Mucosa of descending colon (tissue), 3 donors: ENCODE measurements at places on chromosomes 5 and 9. TPM values are rescaled to one million over a fixed set of nuclear protein-coding genes. Genes with fewer than 3 reads are reported as not detected.

DNA sequence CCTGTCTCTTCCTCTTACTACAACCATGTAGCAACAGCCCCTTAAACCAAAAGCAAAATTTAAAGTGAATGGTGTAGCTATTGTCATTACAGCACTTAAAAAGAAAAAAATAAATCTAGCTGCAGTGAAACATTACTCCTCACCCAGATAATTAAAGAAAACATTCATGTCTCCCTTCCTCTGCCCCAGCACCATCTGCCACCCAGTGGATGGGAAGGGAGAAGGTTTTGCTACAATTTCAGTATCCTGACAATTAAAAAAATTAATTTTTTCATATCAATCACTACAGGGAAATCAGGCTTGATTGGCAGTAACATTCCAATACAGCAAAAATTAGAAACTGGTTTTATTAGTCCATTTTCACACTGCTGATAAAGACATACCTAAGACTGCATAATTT, 147.4 kb upstream of the PUM3 start:
- no peak for DNase-seq

INSL6 gene
- not detected for total RNA-seq

DNA sequence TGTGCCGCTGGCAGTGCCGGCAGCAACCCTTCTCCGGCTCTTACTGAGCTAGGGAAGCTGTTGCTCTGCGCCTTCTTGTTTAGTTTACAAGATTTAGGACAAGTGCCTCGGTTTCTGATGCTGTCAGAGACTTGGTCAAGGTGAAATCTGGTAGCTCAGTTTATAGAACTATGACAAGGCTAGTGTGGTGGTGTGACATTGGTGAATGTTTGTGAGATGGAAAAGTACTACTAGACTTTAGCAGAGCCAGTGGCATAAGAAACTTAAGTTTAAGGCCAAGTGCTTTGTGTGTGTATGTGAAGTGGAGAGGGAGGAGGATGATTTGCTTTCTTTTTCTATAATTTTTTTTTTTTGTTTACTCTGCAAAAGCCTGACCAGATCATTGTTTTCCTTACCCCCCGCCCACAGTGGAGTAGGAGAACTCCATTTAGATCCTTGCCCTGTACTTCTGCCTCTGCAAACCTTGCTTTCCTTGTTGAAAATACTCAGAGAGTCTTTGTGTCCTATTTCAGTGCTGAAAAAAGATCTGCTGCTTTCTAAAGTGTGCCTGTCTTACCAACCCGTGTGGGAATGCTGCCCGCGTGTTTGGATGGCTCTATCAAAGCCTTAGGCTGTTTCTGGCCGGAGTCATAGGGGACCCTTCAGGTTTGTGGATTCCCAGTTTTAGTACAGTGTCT, 75.9 kb downstream of the TRIO start:
- DNase-seq = peak; percentile 26

- DNase-seq = no peak
Measured at GRCh38 chr5:42543774-42544173, 120.5 kb downstream of the GHR start.

GRCh38 chr5:109838157-109838556, 148.4 kb downstream of the MAN2A1 start:
- no peak for DNase-seq

DNA sequence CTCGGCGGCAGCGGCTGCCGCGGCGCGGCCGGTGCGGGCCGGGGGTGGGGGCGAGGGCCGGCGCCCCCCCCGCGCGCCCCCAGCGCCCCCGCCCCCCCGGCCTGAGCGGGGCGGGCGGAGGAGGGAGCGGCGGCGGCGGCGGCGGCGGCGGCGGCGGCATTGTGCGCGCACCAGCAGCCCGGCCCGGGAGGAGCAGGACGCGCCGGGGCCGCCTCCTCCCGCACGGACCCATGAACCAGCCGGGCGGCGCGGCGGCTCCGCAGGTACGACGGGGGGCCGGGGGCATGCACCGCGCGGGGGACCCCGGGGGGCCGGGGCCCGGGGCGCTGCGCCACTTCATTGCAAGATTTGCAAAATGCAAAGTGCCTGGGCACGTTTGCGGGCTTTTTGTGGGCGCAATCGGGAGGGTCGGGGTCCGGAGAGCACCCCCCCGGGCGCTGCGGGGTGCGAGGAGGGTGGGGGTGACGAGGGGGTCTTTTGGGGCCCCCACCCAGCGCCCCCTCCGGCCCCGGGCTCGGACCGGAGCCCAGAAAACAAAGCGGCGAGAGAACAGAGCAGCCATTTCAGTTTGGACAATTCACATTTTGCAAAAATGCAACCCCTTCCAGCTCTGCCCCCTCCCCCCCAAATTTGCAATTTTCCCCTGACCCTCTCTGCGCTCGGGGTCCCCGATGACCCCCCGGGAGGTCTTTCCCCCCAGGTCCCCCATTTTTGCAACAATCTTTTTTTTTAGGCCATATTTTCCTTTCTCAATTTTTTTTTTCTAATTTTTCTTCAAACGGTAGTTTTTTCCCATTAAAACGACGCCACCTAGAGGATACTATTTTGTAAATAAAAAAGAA, at the start of gene ZNF618:
TSS of gene ZNF618 (plus strand) at position 159 of the 842 bp plus-strand sequence. CDS start at position 231, 72 bp downstream.
- peak; percentile 47 for DNase-seq

GRCh38 chr9:84949258-84949657, 279.7 kb downstream of the NTRK2 start:
- DNase-seq = no peak

NTRK2 gene
- 2.5 TPM for total RNA-seq

ANKDD1B gene
- total RNA-seq = 9.2 TPM

- no peak for DNase-seq
Measured at GRCh38 chr9:126676102-126676684, 62.5 kb downstream of the LMX1B start.

DNA sequence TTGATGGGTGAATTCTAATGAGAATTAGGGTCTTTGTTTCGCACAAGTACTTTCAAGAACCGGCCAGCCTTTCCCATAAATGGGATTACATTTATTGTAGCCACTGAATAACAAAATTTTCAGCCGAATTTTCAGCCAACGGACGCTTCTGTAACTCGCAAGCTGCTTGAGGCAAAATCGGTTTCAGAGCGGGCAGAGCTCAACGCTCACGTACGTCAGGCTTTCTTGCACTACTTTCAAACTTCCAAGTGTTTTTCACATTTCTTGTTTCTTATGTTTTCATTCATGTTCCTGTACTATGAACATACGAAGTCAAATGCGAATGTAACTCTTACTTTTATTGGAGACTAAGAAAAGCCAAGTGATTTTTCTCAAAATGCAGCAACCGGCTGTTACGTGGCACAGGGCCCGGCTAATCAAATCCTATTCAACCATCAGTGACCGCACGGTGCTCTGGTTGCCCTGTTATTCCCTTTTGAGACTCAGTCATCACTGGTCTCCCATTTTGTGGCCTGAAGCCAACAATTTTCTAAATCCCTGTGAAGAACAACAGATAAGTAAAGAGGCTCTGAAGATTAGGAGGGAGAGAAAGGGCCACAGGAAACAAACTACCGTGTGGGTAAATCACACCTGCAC, 68.5 kb downstream of the SLC28A3 start:
- DNase-seq = no peak

DNA sequence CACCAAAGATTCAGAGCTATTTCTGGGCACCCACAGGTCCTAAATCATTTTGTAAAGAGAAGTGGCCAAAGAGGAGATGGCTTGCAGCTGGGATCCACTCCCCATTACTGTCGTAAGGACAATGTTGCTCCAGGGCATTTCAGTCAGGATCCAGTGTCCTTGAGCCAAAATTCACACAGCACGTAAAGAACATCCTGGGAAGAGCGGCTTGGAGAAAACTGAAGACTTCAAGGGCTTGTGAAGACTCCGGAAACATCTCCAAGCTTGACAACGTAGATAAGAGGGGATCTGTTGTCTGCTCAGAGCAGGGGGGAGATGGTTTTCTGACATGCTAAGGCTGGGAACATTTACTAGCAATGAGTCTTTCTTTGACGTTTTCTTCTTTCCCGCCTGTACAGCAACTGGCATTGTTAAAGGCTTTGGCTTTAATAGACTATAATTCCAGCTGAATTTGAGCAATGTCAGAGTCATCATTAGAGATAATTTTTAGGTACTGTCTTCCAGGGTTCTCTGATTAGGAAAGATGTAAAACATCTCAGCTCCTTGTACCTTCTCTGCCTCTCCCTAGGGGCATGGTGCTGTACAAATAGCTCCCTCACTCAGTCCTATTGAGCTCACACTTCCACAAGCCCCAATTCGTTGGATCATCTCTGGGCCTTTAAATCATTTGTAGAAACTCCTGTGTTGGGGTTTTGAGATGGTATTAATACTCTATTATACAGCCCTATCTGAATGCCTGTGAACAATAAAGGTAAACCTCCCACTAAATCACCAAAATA, 39.7 kb downstream of the EGFLAM start:
- no peak for DNase-seq

DNA sequence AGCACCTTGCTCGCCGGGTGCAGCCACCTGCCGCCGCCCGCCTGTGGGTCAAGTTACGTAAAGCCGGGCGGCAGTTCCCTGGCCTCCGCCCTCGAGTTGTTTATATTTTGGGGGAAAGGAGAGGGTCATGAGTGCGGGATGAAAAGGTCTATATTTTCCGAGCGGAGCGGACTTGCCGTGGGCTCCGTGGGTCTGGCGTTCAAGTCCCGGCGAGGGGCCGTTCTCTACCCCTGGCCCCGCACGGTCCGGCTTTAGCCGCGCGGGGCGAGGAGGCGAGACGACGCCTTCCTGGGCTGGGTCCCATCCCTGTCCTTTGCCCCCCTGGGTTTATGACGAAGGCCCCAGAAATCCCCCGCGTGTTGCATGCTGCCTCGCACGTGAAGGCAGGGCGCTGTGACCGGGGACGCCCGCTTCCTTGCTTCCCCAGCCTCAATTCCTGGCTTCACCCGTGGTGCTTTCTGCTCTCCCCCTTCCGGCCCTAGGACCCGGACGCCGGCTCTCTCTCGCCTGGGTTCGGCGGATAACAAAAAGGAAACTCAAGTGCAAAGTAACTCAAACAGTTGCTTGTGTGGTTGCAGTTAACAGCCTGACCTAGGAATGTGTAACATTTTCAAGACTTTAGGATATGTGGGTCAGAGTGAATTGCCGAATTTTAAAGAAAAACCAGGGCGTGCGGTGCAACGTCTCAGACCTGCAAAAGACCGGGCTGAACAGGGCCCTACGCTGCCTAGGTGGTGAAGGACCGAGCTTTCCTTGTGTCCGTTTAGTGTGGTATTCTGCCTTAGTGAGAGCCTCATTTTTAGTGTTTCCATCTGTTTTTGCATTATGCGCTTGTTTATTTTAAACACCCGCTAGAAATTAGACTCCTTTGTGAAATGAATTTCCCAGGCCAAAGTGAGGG, 810 bp downstream of the VPS13A start:
- DNase-seq = peak; percentile 69

DNA sequence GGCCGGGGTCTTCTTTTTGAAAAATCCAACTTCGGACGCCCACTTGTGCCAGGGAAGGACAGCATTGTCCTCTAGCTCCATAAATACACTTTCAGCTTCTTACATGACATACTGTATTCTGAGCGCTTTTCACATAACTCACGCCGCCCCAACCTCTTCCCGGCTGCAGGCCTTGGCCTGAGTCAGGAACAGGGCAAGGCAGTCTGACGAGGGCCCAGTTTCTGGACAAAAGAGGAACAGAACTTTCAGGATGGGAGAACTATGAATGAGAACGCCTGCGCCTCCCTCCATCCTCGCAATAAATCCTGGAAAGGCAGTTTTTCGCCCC, 650 bp downstream of the DCTN4 start:
- no peak for DNase-seq

DNA sequence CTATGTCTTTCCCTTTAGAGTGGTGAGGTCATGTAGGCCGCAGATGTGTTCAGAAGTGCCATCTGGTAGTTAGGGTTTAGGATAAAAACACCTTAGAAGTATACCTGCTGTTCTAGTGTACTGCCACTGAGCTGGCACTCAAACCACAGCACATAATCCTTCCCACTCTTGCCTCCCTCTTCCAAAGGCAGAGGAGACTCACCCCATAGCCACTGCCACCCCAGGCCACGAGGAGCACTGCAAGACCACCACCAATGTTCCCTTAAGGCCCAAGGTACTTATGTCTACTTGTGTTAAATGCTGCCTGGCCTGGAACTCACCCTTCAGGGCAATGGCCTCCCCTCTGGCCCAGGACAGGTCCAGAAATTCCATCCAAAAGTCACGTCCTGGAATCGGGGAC, 379.5 kb upstream of the EDIL3 start:
- no peak for DNase-seq

- no peak for DNase-seq
Measured at GRCh38 chr5:107389130-107389774, 281.5 kb downstream of the EFNA5 start.

DNA sequence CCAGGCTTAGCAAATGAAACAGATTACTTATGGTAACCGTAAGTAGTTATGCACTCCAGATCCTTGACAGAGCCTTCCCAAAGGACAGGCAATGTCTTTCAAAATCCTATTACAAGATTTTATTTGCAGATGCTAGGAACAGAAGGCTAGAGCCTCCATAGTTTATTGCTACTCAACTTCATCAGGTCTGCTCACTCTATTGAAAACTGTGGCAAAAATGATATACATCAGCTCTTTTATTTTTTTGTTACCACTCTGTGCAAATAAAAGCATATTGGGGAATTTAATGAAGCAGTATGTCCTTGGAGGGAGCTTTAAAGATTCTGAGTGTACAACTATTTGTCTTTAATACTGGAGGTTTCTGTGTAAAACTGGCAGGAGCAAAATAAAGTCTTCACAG, 46.5 kb downstream of the SLC44A1 start:
- no peak for DNase-seq

ALDOB gene
- 3.0 TPM for total RNA-seq

- no peak for DNase-seq
Measured at GRCh38 chr5:65808251-65808741, 86.3 kb downstream of the NLN start.

DNA sequence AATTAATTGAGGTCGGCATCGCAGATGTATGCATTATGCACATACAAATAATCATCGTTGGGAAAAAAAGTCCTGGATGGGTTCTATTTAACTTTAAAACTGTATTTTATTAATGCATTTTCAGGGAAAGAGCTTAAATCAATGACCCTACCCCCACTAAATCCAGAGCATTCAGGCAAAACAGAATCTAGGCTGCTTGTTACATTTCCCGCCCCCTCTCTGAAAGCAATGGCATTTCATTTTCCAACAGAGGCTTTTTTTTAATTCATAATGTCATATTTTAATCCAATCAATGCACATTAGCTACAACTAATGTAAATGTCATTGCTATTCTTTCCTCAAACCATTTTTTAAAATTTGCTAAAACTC, 117.4 kb upstream of the GRIA1 start:
- no peak for DNase-seq

DNA sequence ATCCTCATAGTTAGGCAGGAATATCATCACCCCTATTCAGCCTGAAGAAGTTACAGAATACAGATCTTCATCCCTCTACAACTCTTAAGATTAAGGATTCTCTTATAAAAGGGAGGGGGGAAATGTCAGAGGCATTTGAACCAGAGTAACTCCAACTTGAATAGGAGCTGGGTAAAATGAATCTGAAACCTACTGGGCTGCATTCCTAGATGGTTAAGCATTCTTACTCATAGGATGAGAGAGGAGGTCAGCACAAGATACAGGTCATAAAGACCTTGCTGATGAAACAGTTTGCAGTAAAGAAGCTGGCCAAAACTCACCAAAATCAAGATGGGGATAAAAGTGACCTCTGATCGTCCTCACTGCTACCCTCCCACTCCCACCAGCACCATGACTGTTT, 14.4 kb downstream of the FREM1 start:
- DNase-seq = no peak

FBLL1 gene
- 0.51 TPM for total RNA-seq

- no peak for DNase-seq
Measured at GRCh38 chr5:96114736-96115135, 153.1 kb upstream of the ELL2 start.

- no peak for DNase-seq
Measured at GRCh38 chr9:137688725-137689124, 69.9 kb downstream of the EHMT1 start.

CCDC192 gene
- total RNA-seq = 1.0 TPM

CCL28 gene
- 108 TPM for total RNA-seq

GRCh38 chr9:70607926-70608325, 193.5 kb upstream of the KLF9 start:
- DNase-seq = peak; percentile 42
